ENCODE measurements at places on chromosomes 4 and X.

- DNase-seq: peak; percentile 44
These were observed 552 bp downstream of the ADH5 start for GRCh38 chr4:99088023-99088449.

GRCh38 chr4:57200799-57201327 is 90.7 kb upstream of the IGFBP7 start:
- DNase-seq: no peak

DNA sequence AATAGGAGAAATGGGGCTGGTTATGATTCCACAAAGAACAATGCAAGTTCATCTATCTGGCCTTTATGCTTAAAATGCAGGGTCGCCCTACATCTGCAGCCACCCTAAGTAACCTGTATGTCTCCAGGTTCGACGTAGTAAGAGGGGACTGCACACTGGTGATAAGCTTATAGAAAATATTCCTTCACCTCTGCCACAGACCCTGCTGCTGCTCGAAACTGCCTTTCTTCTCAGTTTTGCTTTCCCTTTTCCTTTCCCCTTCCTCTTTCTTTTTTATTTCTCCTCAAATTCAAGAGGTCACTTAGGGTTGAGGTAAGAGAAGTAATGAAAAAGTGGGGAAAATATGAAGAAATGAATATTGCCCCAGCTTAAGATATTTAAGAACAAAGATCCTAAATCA is 123.5 kb downstream of the DCHS2 start:
- DNase-seq: no peak

- DNase-seq: no peak
These were observed 47.7 kb downstream of the RWDD4 start for GRCh38 chr4:183611210-183611830.

DNA sequence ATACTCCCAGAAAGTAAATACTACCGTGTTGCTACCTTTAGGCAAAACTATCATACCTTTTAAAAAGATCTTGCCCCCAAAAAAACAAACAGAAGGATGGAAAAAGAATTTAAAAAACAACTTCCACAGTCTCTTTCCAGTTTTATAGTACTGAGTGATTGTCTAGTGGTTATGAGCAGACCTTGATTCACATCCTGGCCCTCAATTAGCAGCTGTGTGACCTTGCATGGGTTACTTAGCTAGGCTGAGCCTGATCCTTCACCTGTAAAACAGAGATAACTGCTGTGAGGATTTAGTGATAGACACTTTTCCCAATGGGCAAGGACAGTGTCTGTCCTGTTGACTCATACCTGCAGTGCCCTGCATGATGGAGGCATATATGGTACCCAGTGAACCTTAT is 49.0 kb downstream of the SMAD1 start:
- DNase-seq: no peak

DNA sequence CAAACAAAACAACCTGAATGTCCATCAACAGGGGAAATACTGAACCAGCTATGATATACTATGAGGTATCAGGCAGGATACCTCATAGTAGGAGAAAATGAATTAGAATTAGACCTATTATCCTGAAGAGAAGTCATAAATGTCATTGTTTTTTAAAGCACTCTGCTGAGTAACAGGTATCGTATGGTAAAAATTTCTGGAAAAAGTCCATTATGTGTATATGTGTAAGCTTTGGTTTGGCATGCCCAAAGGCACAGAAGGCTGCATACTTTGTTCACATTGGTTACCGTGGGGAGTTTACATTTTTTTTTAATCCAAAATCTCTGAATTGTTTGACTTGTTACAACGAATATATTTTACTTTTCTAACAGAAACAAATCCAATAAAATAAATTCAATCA is 70.5 kb downstream of the RPS3A start:
- DNase-seq: no peak

- DNase-seq: no peak
These were observed 6.5 kb downstream of the RPL39 start for GRCh38 chrX:119784747-119785446.

GRCh38 chr4:146063143-146063542 is 112.4 kb upstream of the LSM6 start:
- no peak for DNase-seq
